Spinal cord (tissue), 10 donors: ENCODE measurements at places on chromosomes 11 and 22.

- no peak for DNase-seq
- no peaks in the 10 kb centered on the region for H3K27me3 ChIP-seq
- H3K4me1 ChIP-seq: no peaks in the 10 kb centered on the region
Measured at GRCh38 chr11:87127101-87127500, 89.4 kb downstream of the TMEM135 start.

- no peak for DNase-seq
- no peaks in the 10 kb centered on the region for H3K4me1 ChIP-seq
- peaks cover 89% of the 10 kb centered on the region for H3K36me3 ChIP-seq
- H3K27me3 ChIP-seq: no peaks in the 10 kb centered on the region
- H3K27ac ChIP-seq: no peak overlapping the region
- H3K4me3 ChIP-seq: no peak overlapping the region
Measured at GRCh38 chr22:42630901-42631602, 9.3 kb downstream of the ATP5MGL start.

DNA sequence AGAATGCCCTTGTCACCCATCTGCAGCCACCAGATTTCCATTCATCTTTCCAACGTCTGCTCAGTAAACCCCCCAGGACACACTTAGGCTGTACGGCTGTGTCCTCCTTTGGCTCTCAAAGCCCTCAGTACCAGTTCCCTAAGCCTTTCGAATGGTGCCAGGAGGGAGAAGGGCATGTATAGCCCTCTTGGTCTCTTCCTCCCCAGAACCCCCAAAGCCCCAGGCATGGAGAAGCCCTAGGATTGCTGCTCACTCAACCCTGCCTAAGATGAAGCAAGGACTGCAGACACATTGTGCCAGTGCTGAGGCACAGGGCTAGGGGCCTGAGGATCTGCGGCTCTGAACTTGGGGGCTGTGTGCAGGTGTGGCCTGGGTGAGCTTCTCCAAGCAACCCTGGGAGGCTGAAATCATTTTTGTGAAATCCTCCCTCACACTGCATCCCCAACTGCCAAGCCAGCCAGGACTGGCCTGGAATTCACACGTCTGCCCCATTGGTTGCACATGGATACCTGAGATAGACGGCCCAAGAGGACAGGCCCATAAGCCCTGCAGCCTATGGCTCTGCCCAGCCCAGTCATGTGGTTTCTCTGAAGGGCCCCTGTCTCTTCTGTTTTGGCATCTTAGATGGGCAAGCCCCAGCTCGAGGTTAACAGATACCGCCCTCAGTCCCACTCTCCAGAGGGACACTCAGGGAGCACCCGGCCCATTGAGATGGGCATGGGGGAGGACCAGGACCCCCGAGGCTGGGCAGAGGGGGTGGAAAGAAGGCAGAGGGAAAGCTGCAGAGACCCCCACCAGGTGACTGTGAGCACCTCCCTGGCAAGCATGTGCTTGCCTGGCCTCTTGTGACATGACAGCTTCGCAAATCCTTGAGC lies 34.0 kb downstream of the KCNQ1OT1 start:
- H3K27me3 ChIP-seq: no peaks in the 10 kb centered on the region
- peaks cover 14% of the 10 kb centered on the region for H3K36me3 ChIP-seq
- no peak overlapping the region for H3K4me3 ChIP-seq
- H3K27ac ChIP-seq: no peak overlapping the region
- peaks cover 8% of the 10 kb centered on the region for H3K4me1 ChIP-seq
- DNase-seq: no peak

- no peak overlapping the region for H3K27ac ChIP-seq
- no peak for DNase-seq
- H3K36me3 ChIP-seq: peaks cover 28% of the 10 kb centered on the region
Measured at GRCh38 chr11:70397336-70397982, 870 bp upstream of the CTTN start.

DNA sequence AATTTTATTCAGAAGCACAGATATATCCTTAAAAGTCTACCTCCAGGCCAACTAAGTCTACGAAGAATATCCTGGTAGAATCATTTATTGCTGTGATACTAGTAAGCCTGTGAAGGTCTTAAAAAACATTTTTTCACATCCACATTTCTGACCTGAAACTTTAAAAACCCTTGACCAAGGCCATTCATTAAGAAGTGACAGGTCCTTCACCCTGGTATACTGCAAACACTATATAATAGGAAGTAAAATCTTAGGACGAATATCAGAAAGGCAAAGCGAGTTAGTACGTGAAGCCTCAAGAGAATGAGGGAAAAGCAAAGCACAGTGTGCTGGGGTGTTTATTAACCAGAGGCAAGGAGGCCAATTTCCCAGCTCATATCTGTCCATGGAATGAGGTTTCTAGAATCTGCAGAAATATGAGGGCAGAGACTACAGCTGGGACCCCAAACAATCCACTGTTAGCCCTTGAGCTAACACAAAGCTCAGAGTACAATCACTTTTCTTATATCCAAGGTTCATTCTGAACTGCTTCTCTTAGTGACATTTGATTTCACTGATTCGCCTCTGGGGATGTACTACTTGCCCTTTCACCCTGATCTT lies 71.0 kb downstream of the AMBRA1 start:
- no peak for DNase-seq
- H3K27ac ChIP-seq: no peak overlapping the region
- no peak overlapping the region for H3K4me3 ChIP-seq
- no peaks in the 10 kb centered on the region for H3K36me3 ChIP-seq
- H3K27me3 ChIP-seq: no peaks in the 10 kb centered on the region

DNA sequence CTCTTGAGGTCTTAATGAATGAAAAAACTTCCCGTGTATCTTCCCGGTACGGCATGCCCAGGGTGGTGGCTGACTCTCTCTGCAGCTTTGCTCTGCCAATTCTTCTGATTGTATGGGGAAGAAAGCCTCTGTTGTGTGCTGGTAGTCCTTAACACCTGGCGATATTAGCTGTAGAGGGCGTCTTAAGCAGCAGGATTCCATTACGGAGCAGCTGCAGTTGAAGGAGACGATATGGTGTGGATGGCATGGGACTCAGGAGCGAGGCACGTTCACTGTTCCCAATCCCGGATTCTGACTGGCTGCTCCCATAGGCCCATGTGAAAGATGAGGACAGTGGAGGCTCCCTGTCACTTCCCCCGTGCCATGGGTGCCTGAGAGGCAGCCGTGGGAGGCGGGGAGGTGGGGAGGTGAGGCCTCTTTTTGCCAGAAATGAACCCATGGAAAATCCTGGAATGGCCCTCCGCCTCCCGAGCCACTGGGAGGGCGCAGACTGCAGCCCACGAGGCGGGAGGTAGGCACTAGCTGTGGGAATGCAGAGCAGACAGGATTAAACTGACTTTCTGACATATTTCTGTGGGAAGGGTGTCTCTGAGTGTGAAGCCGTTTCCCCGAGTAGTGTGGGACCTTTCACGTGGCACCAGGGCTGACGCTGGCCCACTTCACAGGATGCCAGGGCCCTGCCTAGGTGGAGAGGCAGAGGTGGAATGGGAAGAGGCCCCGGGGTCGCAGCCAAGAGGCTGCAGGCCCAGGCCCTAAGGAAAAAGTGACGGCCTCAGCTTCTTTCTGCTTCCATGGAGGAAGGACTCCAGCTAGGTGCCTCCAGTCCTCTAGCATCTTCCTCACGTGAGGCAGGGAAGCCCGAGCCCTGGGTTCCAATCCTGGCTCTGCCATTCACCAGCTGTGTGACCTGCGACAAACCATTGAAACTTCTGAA lies 121.4 kb upstream of the CD82 start:
- H3K36me3 ChIP-seq: no peaks in the 10 kb centered on the region
- no peaks in the 10 kb centered on the region for H3K4me1 ChIP-seq
- DNase-seq: no peak
- H3K4me3 ChIP-seq: no peak overlapping the region
- no peak overlapping the region for H3K27ac ChIP-seq

GRCh38 chr11:44855493-44855849 lies 95.2 kb downstream of the TP53I11 start:
- H3K4me1 ChIP-seq: peaks cover 39% of the 10 kb centered on the region
- no peak overlapping the region for H3K27ac ChIP-seq
- peaks cover 4% of the 10 kb centered on the region for H3K36me3 ChIP-seq
- no peak for DNase-seq

GRCh38 chr11:126122863-126123262 lies 60.2 kb upstream of the CDON start:
- H3K4me3 ChIP-seq: no peak overlapping the region
- no peaks in the 10 kb centered on the region for H3K36me3 ChIP-seq
- no peak overlapping the region for H3K27ac ChIP-seq
- no peaks in the 10 kb centered on the region for H3K4me1 ChIP-seq
- no peak for DNase-seq

DNA sequence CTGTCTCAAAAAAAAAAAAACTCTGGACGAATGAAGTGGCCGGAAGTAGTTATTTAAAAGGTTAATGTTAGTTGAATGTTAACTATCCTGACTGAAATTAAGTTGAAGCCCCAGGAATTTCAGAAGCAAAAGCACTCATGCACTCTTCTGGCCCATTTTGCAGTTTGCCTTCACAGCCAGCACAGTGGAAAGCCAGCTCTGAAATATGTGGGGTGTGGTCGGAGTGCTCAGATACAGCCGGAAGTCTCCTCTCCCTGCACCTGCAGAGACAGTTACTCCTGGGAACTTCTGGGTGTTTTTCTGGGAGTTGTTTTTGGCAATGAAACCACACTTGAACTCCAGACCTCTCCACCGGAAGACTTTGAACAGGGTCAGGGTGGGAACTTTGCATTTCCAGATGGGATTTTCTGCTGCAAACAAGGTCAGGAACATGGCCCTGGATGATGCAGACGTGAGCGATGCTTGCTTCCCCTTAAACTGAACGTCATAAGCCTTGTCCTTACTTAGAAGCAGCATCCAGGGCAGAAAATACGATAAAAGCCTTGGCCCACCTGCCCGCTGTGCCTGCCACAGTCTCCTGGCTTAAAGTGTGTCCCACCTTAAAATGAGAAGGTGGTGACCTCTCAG lies 21.5 kb upstream of the CABP2 start:
- no peaks in the 10 kb centered on the region for H3K27me3 ChIP-seq
- H3K27ac ChIP-seq: peak overlapping the region; percentile 61

GRCh38 chr11:64534950-64535349 lies 56.1 kb upstream of the SLC22A12 start:
- no peaks in the 10 kb centered on the region for H3K27me3 ChIP-seq
- DNase-seq: no peak
- H3K27ac ChIP-seq: no peak overlapping the region
- H3K4me1 ChIP-seq: peaks cover 24% of the 10 kb centered on the region
- no peak overlapping the region for H3K4me3 ChIP-seq
- H3K36me3 ChIP-seq: no peaks in the 10 kb centered on the region

- H3K27me3 ChIP-seq: no peaks in the 10 kb centered on the region
- H3K4me1 ChIP-seq: peaks cover 4% of the 10 kb centered on the region
- DNase-seq: no peak
- no peak overlapping the region for H3K4me3 ChIP-seq
- H3K27ac ChIP-seq: no peak overlapping the region
Measured at GRCh38 chr11:48074425-48075181, 94.2 kb downstream of the PTPRJ start.

GRCh38 chr11:116837231-116838091 lies at the start of gene APOA1:
TSS of gene APOA1 (minus strand) at chr11:116837622. CDS start at chr11:116837387, 235 bp downstream.
- no peak for DNase-seq
- H3K4me1 ChIP-seq: peaks cover 49% of the 10 kb centered on the region
- H3K27ac ChIP-seq: peak within 1 kb of the TSS; percentile 82
- no peaks in the 10 kb centered on the region for H3K36me3 ChIP-seq
- no peak within 1 kb of the TSS for H3K4me3 ChIP-seq

DNA sequence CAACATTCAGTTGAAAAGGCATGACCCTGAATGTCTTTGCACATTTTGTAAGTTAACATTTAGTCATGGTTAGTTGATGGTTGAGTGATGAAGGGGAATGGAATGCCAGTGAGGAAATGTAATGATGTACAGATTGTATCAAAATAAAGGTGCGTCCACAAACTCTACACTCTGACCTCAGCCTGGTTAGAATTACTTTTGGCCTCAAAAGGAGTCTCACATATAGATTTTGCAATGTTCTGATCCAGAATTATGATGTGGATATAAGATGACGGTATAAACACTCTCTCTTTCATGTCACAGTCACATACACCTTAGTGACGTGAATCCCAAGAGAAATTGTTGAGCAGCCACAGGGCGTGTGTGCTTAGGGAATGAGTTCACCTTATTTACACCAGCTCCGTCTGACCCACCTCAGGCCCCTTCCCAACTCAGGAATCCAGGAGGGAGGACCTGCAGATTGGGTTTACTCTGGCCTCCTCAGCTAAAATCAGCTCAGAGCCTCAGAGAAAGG lies 100.1 kb downstream of the RDX start:
- H3K27ac ChIP-seq: no peak overlapping the region
- H3K4me1 ChIP-seq: no peaks in the 10 kb centered on the region
- H3K4me3 ChIP-seq: no peak overlapping the region
- H3K36me3 ChIP-seq: peaks cover 11% of the 10 kb centered on the region
- DNase-seq: no peak
- no peaks in the 10 kb centered on the region for H3K27me3 ChIP-seq

- no peaks in the 10 kb centered on the region for H3K27me3 ChIP-seq
- no peak for DNase-seq
- no peaks in the 10 kb centered on the region for H3K4me1 ChIP-seq
- H3K36me3 ChIP-seq: no peaks in the 10 kb centered on the region
- H3K27ac ChIP-seq: no peak overlapping the region
- H3K4me3 ChIP-seq: no peak overlapping the region
Measured at GRCh38 chr11:22802861-22803260, 26.7 kb downstream of the SVIP start.

DNA sequence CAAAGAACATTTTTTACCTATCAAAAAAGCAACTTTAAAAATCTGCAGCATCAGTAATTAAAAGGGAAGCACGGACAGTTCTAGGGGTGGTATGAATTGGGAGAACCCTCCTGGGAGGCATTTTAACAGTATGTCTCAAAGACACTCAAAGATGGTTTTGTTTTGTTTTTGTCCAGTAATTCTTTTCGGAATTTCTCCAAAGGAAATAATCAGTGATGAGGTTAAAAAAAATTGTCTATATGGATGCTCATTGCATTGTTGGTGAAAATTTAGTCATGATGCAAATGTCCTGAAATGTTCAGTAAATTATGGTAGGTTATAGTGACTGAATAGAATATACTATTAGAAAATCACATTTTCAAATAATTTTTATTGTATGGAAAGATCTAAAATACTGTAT lies 115.1 kb downstream of the ATXN10 start:
- H3K27ac ChIP-seq: no peak overlapping the region
- peaks cover 2% of the 10 kb centered on the region for H3K36me3 ChIP-seq
- H3K4me3 ChIP-seq: no peak overlapping the region
- no peak for DNase-seq
- H3K4me1 ChIP-seq: peaks cover 9% of the 10 kb centered on the region
- H3K27me3 ChIP-seq: no peaks in the 10 kb centered on the region

- H3K27ac ChIP-seq: no peak overlapping the region
- no peaks in the 10 kb centered on the region for H3K36me3 ChIP-seq
- H3K27me3 ChIP-seq: no peaks in the 10 kb centered on the region
- H3K4me1 ChIP-seq: no peaks in the 10 kb centered on the region
Measured at GRCh38 chr11:57111619-57112018, 70.1 kb upstream of the LRRC55 start.

- H3K36me3 ChIP-seq: no peaks in the 10 kb centered on the region
- no peak overlapping the region for H3K4me3 ChIP-seq
- no peaks in the 10 kb centered on the region for H3K27me3 ChIP-seq
- DNase-seq: no peak
- no peak overlapping the region for H3K27ac ChIP-seq
Measured at GRCh38 chr22:43449205-43449830, 37.5 kb downstream of the MPPED1 start.
